ENCODE measurements at places on chromosomes 2 and 18.

GRCh38 chr18:3199942-3200645 is 19.7 kb downstream of the MYOM1 start:
- DNase-seq, result no peak

GRCh38 chr2:218024871-218025270 is 22.1 kb upstream of the TNS1 start:
- no peak for DNase-seq

GRCh38 chr18:2997846-2998564 is 14.9 kb downstream of the LPIN2 start:
- DNase-seq, result no peak

DNA sequence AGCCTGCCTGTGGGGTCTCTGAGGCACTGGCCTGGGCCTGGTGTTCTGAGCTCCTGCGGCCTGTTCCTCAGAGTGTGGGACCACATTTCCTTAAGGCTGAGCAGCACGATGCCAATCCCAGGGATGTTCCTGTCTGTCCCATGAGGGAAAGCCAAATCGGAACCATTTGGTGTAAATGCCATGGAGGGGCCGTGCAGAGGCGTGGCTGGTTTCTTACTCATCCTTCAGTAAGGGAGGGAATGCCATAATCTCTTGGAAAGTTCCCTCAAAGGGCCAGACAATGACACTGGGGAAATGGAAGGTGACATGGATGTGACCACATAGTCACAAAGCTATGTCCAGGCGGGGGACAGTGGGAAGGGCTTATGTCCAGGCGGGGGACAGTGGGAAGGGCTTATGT is 14.4 kb upstream of the PTMA start:
- DNase-seq, result no peak

- DNase-seq, result no peak
These were observed 410.8 kb upstream of the POU3F3 start for GRCh38 chr2:104443145-104443544.

DNA sequence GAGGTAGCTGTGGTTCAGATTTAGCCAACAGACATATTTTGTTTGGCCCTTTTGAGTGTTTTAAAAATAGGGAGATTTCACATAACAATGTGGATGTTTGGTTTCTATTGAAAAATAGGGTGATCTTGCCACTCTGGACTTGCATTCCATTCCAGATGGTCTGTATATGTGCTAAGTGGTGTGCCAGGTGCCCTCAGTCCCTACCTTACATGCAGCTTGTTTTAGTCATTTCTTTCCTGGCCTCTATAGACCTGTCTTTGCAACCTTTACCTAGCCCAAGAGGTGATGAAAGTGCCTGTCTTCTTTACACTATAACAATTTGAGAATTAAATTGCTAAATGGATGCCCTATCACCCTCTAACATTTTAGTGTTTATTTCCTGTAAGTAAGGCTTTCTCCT is 11.1 kb downstream of the EML4 start:
- DNase-seq, result no peak
